ENCODE measurements at places on chromosomes 2 and 18.
A peak's percentile ranks its signal among the peaks of the same experiment; 100 is the strongest.

- DNase-seq: no peak
Measured at GRCh38 chr2:222490131-222490530, 65.8 kb downstream of the SGPP2 start.

- DNase-seq: no peak
Measured at GRCh38 chr2:195647302-195647701, 9.7 kb upstream of the SLC39A10 start.

DNA sequence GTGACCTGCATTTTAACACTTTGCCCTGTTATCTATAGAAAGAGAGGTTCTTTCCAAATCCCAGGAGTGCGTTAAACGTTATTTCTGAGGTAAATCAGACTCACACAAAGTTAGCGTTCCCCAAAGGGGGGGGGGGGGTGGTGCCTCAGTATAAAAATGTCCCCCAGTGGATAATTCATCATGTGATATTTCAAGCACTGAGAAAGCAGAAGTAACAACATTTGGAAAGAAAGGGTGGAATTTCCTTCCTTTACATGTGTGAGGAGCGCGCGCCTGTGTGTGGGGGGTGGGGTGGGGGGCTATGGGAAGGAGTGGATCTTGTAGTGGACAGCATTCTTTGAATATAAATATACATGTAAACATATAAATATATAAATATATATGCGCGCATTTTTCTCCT is 630.9 kb downstream of the NYAP2 start:
- peak; percentile 49 for DNase-seq

DNA sequence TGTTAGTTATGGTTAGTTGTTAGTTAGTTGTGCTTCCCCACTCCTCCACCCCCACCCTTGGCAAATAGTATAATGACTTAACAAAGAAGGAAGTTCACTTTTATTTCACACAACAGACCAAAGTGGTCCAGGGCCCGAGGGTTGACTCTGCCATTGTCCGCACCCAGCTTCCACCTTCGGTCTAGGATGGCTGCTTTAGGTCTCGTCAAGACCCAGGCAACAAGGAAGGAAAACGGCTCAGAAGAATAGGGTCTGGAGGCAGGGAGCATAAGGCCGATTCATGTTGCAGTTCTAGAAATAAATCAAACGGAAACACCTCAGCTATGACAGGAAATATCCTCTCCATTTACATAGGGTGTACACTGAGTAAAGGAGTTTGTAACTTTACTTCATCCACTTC is 206.0 kb upstream of the CXCR4 start:
- DNase-seq: peak; percentile 19

GRCh38 chr2:104849618-104850141 is 4.2 kb upstream of the POU3F3 start:
- peak; percentile 59 for DNase-seq

DNA sequence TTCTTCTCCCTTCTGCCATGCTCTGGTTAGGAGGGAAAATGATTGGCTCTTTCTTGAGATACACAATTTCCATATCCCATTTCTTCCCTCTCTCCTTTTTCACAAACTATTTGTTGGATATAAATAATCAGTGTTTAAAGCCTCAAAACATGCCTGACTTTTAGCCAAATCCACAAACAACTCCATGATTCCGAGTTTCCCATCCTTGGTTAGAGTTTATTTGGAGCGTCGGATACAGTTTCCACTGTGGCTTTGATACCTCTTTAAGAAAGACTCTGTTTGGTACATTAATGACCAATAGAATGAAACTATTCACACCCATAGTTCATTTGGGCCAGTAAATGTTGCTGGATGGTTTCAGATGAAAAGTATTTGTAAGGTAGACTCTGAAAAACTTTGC is 5.9 kb upstream of the FHL2 start:
- no peak for DNase-seq

- no peak for DNase-seq
Measured at GRCh38 chr2:29950481-29950880, 29.1 kb upstream of the ALK start.

DNA sequence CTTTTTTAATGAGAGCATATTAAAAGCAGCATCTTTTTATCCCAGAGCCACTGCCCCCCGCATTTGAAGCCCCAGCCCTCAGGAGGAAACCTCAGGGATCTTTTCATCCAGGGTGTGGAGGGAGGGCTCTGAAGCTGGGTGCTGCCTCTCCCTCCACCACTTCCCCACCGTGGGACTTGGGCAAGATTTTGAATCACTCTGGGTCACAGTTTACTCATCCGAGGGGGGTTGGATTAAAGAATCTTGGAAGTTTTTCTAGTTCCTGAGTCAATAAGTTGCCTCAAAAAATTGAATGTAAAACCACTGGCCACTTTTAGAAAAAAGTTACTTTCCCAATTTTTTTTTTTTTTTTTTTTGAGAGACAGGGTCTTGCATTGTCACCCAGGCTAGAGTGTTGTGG is 62.0 kb upstream of the ANKRD44 start:
- DNase-seq: no peak
